ENCODE measurements at places on chromosomes 3 and 15.

- DNase-seq = no peak
Observed at GRCh38 chr3:42608581-42608980, 8.1 kb downstream of the NKTR start.

DNA sequence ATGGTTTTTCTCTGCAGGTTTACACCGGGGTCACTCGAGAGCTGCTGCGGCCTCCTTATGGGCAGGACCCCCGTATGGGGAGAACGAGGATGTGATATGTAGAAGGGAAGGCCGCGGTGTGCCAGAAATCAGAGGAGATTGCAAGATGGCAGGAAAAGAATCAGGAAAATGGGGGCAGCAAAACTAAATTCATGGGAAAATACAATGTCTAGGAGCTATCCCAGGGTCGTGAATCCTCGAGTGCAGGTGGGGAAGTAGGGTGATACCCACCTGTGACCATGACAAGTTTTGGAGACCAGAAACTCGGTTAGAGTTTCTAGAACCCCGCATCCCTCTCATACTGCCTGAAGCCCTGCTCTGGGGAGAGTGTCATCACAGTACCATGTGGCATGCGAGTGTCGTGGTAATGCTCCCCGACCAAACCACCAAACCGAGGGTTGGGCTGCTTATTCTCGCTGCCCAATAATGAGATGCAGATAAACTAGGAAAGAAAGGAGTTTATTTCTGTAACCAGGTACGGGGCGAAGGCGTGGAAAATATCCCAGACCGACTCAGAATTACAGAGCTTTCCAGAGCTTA lies 781 bp downstream of the TRNT1 start:
- no peak for DNase-seq

DNA sequence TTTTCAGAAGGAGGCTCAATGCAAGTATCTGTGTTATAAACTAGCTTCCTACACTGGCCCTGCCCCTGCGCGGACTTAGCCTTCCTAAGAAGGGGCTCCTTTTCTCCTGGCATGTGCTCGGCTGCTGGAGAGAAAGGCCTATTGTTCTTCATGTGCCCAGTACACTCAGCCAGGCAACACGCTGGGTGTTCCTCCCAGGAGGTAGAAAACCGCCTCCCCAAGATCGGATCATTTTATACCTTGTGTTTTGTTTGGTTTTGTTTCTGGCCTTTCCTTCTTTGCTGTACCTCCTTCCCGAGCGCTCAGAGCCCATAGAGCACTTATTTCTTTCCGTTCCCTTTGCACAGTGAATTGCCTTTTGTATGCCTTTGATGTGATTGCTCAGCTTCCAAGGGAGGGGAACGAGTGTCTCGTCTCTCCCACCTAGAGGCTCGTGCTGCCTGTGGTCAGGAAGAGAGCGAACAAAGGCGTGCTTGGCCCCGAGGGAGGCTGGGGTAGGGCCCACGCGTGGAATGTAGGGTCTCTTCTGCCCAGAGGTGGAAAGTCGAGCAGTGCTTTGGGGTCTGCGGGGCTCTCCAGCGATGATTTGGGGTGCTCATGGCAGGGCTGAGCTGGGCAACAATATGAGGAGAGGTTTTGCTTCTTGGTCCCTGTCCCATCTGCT lies 30.0 kb downstream of the CCNL1 start:
- DNase-seq = peak; percentile 44

- DNase-seq = no peak
Observed at GRCh38 chr3:135038186-135038585, 243.1 kb downstream of the EPHB1 start.

GRCh38 chr15:32909431-32909830 lies 191.6 kb downstream of the GREM1 start:
- DNase-seq = no peak

- DNase-seq = no peak
Observed at GRCh38 chr15:84552896-84553295, 47.9 kb upstream of the ZSCAN2 start.

GRCh38 chr15:62591842-62592838 lies 427.1 kb upstream of the C2CD4B start:
- no peak for DNase-seq

- no peak for DNase-seq
Observed at GRCh38 chr15:84079885-84080777, 155.4 kb upstream of the GOLGA6L4 start.

DNA sequence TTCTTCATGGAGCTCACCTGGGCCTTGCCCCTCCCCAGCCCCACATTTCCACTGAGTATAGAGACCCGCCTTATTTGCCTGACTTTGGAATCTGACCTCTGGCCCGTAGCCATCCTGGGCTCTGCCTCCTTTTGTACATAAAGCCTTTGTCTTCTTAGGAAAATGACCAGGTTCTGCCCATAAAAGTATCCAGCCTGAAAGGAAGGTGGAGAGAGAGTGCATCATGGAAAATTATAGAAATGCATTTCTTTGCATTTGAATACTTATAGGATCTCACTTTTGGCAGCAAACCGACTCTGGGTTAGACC lies 3.6 kb upstream of the SH2D7 start:
- no peak for DNase-seq

DNA sequence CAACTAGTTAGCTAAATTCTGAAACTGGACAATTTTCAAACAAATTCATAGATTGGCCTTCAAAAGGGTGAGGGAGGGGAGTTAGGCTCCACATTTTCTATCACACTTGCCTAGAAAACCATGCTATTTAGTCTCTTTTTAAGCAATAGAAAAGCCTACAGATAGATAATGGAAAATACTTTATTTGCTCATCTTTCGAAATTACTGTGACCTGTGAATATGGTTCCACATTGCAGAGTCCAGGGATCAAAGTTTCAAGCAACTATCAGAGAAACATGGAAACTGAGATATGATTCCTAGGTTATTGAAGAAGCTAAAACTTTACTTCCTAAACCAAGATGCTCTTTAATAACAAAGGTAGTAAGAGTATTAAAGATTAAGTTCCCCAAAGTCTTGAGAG lies 176.6 kb upstream of the NECTIN3 start:
- no peak for DNase-seq

Data from substantia nigra (tissue), 51 donors.